ENCODE measurements at places on chromosomes 4 and X.

- DNase-seq, result no peak
These were observed 461.5 kb downstream of the FSTL5 start for GRCh38 chr4:161702287-161702686.

DNA sequence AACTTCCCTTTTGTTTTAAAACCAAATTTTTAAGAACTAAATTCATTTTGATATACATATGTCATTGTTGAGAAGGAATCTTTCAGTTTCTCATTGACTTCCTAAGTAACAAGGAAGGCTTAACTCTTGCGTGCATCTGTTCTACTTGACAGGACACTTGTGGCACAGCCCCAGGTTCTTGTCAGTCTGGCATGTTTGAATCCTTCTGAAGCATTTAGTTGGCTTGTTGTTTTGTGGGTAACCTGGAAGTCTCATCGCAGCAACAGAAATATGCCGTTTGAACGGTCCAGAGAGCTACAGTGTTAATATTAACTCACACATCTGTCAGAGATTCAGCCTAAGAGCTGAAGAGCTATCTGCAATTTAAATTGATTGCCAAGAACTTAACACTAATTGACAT is 76.0 kb downstream of the GLRA3 start:
- no peak for DNase-seq

DNA sequence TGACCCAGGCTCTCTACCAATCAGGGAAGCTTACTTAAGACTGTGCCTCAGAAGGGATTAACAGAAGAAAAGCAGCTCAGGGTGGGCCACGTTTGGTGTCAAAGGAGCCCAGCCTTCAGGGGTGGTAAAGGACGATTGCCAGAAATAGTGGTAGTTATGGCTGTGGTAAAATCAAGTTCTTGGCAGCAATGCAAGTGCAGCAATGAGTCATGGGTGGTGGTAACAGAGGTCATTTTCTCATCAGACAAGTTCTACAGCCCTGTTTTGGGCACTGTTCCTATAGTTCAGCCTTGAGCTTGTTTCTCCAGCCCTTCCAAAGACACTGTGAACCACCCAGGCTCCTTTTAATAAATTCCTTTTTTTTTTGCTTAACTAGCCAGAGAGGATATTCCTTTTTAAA is 120.3 kb downstream of the EFHC2 start:
- DNase-seq, result no peak

- no peak for DNase-seq
These were observed 721 bp upstream of the MAOA start for GRCh38 chrX:43655151-43656004.

DNA sequence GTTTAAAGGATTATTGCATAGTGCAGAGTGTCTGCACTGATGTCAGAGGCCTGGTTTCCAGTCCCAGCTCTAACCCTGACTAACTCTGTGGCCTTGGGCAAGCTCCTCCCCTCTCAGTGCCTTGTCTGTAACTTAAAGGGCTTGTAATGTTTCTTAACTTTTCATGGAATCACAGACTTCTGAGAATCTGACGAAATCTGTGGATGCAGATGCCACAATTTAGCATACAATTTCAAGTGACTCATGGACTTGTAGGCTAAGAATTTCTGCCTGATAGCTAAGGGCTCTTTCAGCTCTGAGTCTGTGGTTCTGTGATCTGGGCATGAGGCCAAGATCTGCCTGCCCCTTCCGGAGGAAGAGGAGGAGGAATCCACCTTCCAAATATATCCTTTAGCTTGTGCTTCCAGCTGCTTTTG is 236.9 kb downstream of the AR start:
- no peak for DNase-seq

- no peak for DNase-seq
These were observed 99.9 kb upstream of the CPEB2 start for GRCh38 chr4:14902342-14902741.

DNA sequence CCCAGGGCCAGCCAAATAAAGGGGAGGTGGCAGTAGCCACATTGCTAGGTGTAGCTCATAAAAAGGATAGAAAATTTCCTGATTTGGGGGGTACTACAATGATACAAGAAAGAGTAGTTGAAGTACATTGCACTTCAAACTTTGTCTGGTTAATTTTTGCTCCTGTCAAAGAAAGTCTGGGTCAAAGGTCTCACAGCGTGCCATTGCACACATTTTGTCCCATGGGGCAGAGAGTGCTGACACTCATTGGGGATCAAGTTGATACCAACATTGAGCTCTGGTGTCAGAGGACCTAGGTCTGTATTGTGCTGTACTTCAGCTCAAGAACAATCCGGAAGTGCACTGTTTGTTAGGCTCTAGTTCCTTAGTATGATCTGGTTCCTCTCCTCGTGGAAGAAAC is 229.2 kb upstream of the AGTR2 start:
- no peak for DNase-seq

DNA sequence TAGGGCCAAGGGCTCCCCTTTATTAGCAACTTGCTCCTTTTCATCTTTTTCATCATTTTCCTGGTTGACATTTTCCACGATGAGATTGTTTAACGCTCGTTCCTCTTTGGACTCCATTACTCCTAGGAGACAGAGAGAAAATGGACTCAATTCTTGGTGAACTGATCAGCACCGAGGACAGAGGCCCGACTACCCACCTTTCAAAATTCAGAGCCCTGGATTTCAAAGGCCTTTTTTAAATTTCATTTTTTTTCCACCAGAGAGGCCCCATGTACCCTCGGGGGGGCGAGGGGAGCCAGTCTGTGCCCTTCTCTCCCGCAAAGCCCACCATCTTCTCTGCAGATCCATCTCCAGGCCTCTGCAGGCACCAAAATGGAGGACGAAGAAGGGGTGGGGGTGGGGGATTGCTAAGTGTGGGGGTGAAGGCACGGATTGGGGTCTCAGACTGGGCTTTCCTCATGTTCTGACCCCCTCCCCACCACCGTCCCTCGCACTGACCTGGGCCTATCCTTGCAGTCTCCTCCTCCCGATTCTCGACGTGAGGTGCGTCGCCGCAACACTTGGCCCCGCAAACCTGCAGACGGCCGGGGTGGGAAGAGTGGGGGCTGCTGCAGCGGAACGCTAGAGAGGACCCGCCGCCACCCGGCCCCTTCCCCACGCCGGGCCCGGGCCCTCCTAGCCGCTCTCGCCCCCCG is 783 bp downstream of the BEX2 start:
- no peak for DNase-seq

- no peak for DNase-seq
These were observed 50.3 kb downstream of the MED28 start for GRCh38 chr4:17664755-17665154.

DNA sequence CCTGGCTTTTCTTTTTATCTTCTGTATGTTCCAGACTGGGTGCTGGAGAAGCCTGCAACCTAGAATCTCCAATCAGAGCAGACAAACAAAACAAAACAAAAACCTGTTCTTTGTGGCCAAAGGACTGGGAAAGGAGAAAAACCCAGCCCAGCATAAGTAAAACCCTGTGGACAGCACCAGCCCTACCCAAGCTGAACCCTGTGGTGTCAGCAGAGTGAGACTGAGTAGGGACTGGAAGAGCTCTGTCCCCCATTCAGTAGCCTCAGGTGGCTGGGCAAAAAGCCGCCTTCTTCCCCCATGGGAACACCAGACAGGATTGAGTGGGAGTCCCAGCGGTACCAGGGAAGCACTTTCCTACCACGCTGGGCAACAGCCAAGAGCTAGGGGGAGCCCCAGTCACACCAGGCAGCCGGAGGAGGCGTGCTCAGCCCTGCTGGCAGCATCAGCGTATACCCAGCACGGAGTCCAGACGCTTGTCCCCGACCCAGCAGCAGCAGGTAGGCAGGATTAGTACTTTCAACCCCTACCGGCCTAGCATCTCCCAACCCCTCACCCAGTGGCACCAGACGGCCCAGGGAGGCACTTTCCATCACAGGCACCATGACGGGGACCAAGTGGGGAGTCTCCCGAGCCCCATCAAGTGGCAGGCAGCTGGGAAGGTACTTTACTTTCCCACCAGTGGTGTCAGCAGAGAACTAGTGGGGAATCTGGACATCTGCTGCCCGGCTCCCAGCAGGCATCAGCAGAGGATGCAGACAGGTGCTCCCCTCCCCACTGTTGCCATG is 8.6 kb upstream of the JADE3 start:
- peak; percentile 2 for DNase-seq

- DNase-seq, result no peak
These were observed 116.6 kb downstream of the ARHGAP24 start for GRCh38 chr4:85591406-85592098.

DNA sequence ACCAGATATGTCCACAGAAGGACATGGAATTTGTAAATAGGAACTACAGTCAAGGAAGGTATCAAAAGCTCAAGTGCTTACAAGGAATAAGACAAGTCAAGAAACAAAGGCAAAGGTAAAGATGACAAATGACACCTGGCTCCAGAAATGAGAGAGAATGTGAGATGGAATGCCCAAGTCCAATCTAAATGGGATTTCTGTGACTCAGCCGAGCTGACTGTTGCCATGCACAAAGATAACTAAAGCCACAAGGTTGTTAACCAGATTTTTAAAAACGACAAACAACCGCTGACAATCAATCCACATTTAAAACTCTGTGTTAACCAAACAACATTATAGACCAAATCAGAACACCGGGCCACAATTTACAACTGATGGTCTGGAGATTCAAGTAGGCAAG is 1.1 kb downstream of the NFXL1 start:
- DNase-seq, result no peak

GRCh38 chr4:88908003-88908402 is 149.0 kb downstream of the FAM13A start:
- DNase-seq, result no peak

DNA sequence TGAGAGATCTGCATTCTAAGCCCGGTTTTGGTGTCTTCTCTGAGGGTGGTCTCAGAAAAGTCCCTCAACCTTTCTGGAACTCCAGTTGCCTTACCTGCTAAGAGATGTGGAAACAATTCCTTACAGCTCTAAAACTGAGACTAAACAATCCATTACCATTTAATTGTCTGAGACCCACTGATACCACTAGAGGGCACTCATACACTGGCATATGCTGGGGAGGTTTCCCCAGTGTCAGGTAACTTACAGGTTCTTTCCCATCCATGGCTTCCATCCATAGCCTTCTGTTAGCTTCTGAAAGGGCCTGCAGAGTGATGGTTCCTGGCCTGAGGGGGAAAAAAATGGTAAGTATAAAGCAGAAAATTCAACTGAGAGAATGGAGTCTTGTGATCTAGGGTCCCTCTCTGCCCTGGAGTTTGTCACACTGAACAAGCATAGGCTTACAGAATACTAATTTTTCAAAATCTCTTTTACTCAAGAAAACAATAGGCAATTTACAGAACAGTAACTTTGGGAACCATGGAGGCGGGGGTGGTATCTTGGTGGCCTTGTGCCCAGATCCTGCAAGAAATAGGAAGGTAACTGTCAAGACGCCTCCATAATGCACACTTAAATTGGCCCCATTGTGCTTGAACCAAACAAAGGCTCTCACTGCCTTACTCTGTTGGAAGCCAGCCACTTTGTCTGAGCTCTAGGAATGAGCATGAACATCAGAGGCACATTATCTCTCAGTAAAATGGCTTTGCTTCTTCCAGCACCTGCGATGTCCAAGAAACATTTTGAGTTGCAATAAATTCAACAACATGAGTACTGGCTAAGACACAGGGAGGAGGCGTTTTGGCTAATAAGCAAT is 236.1 kb downstream of the OPHN1 start:
- DNase-seq, result peak; percentile 11

DNA sequence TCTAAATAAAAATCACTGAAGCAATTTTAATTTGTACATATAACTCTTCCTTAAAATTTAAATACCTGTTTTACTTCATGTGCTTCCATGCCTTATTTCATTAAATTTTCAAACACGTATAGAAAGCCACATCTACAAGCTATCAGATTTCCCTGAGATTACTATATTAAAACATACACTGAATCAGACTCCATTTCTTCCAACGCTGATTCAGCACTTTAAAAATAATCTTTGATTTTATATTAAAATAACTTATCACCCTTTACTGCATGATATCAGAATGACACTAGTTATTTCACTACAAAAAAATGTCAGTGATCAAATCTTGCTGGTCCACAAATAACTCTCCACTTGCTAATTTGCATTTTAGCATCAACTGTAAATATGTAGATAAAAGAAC is 550.8 kb downstream of the IL1RAPL1 start:
- no peak for DNase-seq

DNA sequence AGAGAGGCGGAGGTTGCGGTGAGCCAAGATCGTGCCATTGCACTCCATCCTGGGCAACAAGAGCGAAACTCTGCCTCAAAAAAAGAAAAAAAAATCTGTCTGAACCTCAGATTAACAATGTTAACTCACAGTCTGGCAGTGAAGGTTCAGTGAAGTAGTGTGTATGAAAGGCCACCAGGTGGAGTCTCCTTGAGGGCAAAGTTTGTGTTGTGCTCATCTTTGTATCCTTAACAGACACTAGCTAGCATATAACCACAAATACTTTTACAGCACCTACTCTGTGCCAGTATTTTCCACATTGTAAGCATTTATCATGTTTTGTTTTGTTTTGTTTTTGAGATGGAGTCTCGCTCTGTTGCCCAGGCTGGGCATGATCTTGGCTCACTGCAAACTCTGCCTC is 46.0 kb upstream of the MGST2 start:
- DNase-seq, result no peak

GRCh38 chrX:129843459-129844306 is at the start of gene ZDHHC9:
ZDHHC9 (minus strand) TSS chrX:129843886; CDS start chrX:129841945, 1,941 bp downstream.
- DNase-seq, result peak; percentile 73

GRCh38 chrX:119340606-119341205 is 58.4 kb upstream of the SLC25A43 start:
- no peak for DNase-seq

GRCh38 chr4:118850488-118851173 is 14.7 kb upstream of the SEC24D start:
- DNase-seq, result no peak

DNA sequence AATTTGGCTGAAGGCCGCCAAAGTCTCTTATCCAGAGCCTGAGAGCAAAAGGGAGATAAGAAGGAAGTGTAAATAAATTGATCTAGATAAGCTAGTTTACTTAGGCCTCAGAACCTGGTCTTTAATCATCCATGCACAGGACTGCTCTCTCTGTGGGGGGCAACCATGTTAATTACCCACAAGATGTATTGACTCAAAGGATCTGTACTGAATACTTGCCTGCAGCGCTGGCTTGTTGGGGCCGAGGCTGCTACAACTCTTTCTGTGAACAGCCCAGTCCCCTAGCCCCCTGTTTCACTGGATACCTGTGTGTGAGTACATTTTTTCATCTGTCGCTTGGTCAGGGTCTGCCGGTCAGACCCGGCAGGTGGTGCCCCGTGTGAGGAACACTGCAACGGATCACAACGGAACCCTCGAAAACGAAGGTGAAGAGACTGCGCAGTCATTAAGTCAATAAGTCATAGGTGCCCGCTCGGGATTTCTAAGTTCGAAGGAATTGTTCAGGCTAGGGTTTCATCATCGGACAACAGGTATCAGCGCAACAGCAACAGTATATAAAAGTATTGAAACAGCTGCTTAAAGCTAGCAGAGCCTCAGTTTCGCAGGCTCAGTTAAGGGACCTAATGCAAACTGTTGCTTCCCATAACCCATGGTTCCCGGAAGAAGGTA is 8.3 kb downstream of the MAGEA11 start:
- no peak for DNase-seq

Data from activated CD4-positive, alpha-beta T cell treated with anti-CD3 and anti-CD28 coated beads, Interleukin-2, amount 50 U/mL, for 24 hours (primary cell).